Fibroblast of skin of right quadriceps (primary cell): ENCODE measurements at places on chromosomes 11 and 22.

GRCh38 chr11:121711236-121711635, 258.5 kb upstream of the SORL1-AS1 start:
- no peak for DNase-seq

DNA sequence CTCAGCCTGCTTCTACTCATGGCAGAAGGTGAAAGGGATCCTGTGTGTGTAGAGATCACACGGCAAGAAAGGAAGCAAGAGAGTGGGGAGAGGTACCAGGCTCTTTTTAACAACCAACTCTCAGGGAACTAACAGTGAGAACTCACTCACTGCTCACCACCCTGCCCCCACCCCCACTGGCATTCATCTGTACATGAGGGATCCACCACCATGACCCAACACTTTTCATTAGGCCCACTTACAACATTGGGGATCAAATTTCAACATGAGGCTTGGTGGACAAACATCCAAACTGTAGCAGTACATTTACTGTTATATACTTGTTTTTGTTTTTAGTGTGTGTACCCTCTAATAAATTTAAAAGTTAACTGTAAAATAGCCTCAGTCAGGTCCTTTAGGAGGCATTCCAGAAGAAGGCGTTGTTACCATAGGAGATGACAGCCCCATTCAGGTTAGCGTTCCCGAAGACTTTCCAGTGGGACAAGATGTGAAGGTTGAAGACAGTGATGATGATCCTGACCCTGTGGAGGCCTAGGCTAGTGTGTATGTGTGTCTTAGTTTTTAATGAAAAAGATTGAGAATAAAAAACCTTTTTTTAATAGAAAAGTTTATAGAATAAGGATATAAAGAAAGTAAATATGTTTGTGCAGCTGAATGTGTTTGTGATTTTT, 11.3 kb downstream of the CUL5 start:
- DNase-seq, result peak; percentile 33

- DNase-seq, result no peak
Observed at GRCh38 chr11:15150507-15150906, 35.8 kb downstream of the INSC start.

DNA sequence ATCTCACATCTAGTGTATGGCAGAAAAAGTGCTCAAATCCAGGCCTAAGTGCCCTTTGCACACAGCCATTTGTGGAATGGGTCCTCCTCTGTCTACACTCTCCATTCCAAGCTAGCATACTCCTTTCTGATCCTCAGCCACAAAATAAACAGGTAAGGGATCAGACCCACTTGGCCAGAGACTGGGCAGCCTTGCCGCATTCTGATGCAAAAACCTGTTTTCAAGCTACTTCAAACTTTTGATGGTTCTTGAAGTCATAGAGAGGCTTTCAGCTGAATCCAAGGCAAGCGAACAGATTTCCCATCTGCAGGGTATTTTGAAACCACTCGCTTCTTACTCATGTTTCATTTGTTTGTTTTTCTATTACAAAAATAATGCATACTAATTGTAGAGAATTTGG, 136.6 kb upstream of the NAV2 start:
- DNase-seq, result no peak

DNA sequence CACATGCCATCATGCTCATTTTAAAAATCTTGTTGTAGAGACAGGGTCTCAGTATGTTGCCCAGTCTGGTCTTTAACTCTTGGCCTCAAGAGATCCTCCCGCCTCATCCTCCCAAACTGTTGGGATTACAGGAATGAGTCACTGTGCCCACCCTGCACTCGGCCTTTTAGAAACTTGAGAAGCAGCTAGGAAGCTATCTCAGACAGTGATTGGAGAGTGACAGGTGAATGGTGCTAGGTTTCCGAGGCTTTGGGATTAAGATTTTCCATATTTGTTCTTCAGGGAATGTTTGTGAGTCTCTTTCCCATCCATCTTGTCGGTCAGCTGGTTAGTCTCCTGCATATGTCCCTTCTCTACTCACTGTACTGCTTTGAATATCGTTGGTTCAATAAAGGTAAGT, 10.5 kb downstream of the EI24 start:
- DNase-seq, result no peak

DNA sequence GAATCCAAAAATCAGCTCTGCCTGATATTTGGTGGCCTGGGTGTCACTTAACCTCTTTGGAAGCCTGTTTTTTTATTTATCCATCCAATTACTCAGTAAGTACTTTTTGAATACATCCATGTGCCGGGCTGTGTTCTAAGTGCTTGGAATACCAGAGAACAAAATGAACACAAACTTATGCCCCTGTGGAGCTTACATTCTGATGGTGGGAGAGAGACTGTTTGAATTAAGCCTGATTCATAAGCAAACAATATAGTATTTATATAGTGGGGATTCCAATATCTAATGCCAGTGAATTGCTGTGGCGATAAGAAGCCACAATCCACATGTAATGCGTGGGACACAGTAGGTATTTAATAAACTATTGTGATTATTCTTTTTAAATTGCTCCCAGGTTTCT, 19.4 kb downstream of the KCNJ5 start:
- no peak for DNase-seq

DNA sequence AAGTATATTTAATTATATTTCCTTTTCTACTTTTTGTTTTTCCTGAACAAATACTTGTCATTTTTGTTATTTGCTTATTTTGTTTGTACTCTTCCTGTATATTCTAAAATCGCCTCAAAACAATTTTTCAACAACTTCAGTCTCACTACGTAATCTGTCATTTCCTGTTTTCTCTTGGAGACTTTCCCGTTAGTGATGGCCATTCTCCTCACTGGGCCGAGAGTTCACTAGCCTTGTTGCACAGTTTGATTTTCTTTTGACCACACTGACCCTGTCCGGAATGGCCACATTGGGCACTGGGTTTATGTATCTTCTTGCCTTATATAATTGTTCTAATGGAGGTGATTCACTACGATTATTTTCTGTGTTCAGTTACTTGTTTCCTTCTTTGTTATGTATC, 726.1 kb downstream of the FAM181B start:
- DNase-seq, result no peak
